WTC11 (cell line): ENCODE measurements at places on chromosomes 2 and 18. TPM values are rescaled to one million over a fixed set of nuclear protein-coding genes. Genes with fewer than 3 reads are reported as not detected.

Gene BAZ2B
- total RNA-seq, result 31.1 to 33.7 TPM (median 33.0 TPM) in 3 replicates

Gene IMP4
- total RNA-seq, result 80.4 to 89.2 TPM (median 85.2 TPM) in 3 replicates

Gene RNU2-63P
- total RNA-seq, result 2.5 to 7.7 TPM (median 5.2 TPM) in 3 replicates

Gene SAG
- 0.14 TPM in 1 of 3 replicates, not detected in the others for total RNA-seq

Gene AMER3
- 0.05 to 0.13 TPM (median 0.09 TPM) in 3 replicates for total RNA-seq

Gene VAMP5
- total RNA-seq, result 6.3 to 7.4 TPM (median 7.0 TPM) in 3 replicates

Gene OTX1
- total RNA-seq, result 0.90 to 1.6 TPM (median 1.2 TPM) in 3 replicates

Gene UGT1A3
- not detected in 3 replicates for total RNA-seq

Gene RAB6D
- total RNA-seq, result 0.09 to 0.22 TPM (median 0.14 TPM) in 3 replicates

Gene SNTG2
- 20.5 to 30.1 TPM (median 27.8 TPM) in 3 replicates for total RNA-seq

Gene ZNF804A
- total RNA-seq, result not detected in 3 replicates

Gene NEB
- total RNA-seq, result 1.7 to 2.1 TPM (median 1.9 TPM) in 3 replicates

Gene LOXHD1
- total RNA-seq, result 0.35 to 0.64 TPM (median 0.57 TPM) in 3 replicates

Gene MAP2
- 3.7 to 7.6 TPM (median 3.7 TPM) in 3 replicates for total RNA-seq

Gene REG3G
- 0.20 to 0.39 TPM (median 0.30 TPM) in 3 replicates for total RNA-seq

Gene RBM44
- total RNA-seq, result 0.53 to 1.3 TPM (median 0.71 TPM) in 3 replicates

Gene EHD3
- 9.8 to 10.2 TPM (median 10.0 TPM) in 3 replicates for total RNA-seq
